ENCODE measurements at places on chromosomes 7 and 10.

GRCh38 chr10:52436664-52437063 lies 122.6 kb downstream of the DKK1 start:
- no peak for DNase-seq

DNA sequence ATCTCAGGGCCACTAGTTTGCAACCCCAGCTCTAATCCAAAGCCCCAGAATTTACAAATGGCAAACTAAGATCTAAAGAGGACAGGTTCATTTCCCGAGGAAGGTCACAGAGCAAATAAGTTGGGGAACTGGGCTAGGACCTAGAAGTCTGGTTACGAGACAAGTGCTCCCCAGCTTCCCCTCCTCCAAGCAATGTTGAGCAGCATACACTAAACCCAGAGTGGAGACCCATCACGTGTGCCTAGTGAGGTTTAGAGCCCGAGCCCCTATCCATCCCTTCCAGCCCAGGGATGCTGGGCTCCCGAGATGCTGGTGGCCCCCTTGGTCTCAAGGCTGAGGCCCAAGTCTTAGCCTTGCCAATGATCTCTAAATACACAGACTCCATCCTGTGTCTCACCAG lies 209.5 kb upstream of the ZMIZ1 start:
- no peak for DNase-seq

- no peak for DNase-seq
These were observed 273.8 kb downstream of the AUTS2 start for GRCh38 chr7:69871886-69872569.

- DNase-seq, result no peak
These were observed 996 bp upstream of the C10orf90 start for GRCh38 chr10:126671402-126671975.

- peak; percentile 71 for DNase-seq
These were observed 176.0 kb upstream of the MYO3A start for GRCh38 chr10:25758041-25758457.

GRCh38 chr7:39183796-39184195 lies 206.1 kb downstream of the POU6F2 start:
- no peak for DNase-seq

DNA sequence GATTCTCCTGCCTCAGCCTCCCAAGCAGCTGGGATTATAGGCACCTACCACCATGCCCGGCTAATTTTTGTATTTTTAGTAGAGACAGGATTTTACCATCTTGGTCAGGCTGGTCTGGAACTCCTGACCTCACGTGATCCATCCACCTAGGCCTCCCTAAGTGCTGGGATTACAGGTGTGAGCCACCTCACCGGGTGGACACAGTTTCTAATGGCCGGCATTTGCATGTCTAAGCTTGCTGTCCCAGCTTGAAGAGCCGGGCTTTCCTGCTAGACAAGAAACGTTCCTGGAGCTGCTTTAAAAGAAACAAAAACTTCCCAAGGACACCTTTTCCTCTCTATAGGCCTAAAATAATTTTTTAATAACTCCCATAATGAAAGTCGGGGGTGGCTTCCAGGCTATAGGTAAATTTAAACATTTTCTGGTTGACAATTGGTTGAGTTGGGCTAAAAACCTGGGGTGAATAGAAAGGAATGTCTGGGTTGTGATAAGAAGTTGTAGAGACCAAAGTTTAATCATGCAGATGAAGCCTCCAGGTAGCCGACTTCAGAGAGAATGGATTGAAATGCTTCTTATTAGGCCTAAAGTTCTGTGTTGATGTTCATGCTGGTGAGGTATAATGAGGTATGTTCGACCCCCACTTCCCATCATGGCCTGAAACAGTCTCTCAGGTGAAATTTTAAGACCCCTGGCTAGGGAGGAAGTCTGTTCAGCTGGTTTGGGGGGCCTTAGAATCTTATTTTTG lies 8.8 kb downstream of the ACADSB start:
- DNase-seq, result no peak

DNA sequence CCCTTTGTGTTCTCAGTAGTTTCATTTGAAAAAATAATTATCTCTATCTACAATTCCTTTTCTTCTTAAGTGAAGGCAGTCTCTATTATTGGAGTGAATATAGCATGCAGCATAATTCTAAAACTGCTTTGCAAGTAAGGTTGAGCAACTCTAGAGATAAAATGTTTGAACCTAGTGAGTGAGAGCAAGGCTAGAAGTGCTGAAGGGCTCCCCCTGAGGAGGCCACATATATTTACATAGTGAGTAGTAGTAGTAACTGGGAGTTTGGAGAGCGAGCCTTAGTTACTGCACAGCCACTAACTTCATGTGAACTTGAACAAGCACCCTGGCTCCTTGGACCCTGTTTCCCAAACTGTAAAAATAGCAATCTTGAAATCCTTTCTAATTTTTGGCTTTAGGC lies 141.5 kb upstream of the DKK1 start:
- DNase-seq, result no peak

- no peak for DNase-seq
These were observed 352.6 kb upstream of the GALNT17 start for GRCh38 chr7:70779321-70779720.

GRCh38 chr7:154857728-154858681 lies 144.9 kb downstream of the PAXIP1 start:
- no peak for DNase-seq

DNA sequence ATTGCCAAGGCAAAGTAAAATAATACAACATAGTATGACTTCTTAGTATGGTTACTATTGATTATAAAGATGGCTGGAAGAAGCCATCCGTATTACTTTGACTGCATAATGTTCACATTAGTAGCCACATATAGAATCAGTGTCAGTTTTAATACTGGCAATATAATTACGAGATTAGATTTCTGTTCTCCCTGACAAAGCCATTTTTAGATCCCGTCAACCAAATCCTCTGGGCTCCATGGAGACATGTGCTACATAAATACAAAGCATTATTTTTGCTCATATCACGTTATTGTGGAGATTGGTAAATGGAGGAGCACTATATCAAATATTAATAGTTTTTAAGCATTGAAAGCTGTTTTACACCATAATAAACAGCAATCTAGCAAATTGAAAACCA lies 124.0 kb downstream of the MAGI2 start:
- no peak for DNase-seq

DNA sequence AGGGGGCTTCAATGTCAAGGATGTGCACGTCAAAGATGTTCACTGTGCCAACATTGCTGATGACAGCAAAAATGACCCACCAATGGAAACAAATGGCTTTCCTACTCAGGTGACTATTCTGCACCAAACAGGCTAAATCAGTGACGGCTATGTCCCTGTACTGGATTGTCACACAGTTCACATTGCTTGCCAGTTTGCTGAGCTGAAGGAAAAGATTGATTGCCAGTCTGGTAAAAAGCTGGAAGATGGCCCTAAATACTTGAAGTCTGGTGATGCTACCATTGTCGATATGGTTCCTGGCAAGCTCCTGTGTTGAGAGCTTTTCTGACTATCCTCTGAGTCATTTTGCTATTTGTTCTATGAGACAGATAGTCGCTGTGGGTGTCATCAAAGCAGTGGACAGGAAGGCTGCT lies 202.2 kb upstream of the ETV1 start:
- DNase-seq, result no peak

DNA sequence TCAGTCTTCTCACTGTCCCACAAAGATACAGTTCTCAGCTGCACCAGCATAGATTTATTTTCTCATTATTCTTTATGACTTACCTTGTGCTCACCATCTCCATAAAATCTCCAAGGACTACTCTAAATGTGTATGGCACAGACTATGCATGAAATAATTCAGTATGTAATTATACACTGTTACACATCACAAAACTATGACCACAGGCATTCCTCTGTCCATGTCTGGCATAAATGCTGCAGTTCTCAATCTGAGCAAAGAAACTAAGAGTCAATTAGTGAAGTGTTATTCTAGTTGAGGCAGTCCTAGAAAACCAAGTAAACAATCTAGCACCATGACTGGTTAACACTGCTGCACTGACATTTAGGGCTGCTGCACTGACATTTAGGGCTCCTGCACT lies 2.7 kb downstream of the CYCS start:
- no peak for DNase-seq

DNA sequence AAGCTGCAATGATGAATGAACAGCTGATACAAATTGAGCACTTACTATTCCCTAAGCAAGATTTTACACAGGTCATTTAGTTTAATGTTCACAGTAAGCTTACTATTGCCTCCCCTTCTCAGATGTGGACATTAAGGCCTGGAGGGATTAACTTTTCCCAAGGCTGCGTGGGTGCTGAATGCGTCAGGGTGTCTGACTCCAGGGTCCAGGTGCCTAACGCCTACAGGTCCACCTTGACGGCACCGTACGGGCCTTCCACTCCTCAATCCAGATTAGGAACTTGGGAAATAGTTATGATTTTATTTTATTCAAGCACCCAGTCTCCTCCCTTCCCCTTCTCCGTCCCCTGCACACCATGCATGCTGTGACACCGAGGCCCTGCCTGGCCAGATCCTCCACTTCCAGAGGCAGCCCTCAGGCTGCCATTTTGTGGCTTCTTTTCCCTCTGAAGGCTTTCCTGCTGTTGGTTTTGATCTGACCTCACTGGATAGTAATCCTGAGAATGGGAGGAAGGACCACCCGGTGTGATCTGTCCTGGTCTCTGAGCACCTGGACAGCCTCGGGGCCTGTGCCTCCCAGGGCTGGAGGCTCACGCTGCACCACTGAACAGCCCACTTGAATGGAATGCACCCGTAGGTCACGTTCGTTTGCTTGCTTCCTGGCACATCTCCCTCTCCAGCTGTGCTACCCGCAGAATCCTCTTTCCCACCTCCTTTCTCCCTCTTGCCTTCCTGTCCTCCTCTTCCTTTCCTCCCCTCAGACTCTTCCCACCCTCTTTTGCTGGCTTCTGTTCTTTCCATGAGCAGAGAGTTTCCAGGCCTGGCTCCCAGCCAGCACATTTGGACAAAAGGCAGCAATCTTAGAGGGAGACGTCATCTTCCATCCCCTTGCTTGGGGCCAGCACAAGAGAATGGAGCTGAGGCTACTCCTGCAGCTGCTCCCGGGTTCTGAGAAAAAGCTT lies 14.4 kb downstream of the DENND2A start:
- peak; percentile 46 for DNase-seq

DNA sequence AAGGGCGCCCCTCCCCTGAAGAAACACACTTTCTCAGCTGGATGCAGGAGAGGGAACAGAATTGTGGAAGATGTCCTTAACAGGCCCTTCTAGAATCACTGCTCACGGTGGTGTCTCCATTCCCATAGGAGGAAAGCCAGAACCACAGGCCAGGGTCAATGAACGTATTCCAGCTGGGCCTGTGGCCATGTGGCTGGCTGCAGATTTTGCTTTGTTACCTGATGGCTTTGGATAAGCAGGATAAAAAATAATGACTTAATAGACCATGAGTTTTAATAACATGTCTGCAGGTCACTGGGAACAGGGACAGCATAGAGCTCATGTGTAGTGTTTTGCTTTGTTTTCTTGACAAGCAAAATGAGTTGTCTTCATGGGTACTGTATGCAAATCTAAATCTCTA lies 210.3 kb downstream of the TRIL start:
- no peak for DNase-seq

GRCh38 chr7:132569884-132570614 lies 6.2 kb downstream of the PLXNA4 start:
- no peak for DNase-seq

GRCh38 chr7:129908181-129908580 lies 44.6 kb downstream of the UBE2H start:
- DNase-seq, result no peak

DNA sequence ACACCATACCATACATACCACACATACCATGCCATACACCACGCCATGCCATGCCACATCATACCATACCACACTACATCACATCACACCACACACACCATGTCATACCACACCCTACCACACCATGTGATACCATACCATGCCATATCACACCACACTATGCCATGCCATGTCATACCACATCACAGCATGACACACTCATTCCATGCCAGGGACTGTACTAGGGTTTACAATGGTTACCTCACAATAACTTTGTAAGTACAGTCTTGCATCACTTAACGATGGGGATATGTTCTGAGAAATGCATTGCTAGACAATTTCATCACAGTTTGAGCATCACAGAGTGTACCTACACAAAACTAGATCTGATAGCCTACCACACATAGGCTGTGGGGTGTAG lies 14.5 kb downstream of the PYROXD2 start:
- no peak for DNase-seq

DNA sequence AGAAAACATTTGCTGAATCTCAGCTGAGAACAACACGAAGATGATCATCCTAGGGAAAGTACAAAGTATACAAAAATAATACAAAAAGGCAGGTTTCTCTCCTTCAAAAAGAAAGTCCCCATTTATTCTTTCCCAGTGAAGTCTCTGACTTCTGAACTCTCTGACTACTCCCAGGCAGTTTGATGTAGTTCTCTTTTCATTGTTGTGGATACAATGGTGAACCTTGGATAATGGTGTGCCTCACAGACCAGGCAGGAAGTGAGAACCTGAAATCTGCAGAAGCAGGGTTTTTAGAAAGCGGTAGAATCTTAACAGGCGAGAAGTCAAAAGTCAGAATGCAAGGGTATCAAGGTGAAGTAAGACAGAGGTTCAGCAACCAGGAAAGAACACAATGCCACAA lies 150.8 kb upstream of the NRP1 start:
- DNase-seq, result no peak

DNA sequence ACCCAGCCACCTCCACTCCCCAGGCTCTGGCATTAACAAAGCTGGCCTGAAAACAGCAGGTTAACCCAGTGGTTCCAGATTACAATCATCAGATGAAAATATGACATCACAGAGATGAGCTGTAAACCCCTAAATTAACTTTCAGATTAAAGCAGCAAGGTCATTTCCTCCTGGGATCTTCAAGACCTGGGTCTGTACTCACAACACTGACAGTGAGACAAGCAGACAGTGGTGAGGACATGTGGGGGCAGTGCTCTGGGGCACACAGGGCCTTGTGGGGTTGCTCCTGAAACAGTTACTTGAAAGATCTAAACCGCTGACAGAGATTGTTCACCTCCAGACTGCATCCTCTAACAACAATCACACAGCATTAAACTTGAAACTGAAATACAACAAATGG lies 134.1 kb downstream of the ZNF438 start:
- no peak for DNase-seq

DNA sequence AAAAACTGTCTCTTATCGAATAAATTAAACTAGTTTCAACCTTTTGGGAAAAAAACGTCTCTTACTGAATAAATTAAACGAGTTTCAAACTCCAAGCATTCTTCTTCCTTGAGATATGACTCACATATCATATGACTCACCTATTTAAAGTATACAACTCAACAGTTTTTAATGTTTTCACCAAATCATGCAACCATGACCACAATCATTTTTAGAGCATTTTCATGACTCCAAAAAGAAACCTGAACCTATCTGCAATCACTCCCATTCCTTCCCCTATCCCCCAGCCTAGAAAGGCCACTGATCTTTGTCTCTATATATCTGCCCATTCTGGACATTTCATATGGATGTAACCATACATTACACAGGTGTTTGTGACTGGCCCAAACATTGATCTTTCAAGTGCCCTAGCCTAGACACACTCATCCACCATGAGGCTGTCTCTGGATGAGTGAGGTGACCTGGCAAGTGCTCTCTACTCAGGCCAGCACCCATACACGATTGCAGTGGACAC lies 115.3 kb downstream of the PIP4K2A start:
- no peak for DNase-seq

GRCh38 chr10:88459530-88459929 lies 123.6 kb downstream of the RNLS start:
- no peak for DNase-seq

- DNase-seq, result no peak
These were observed 54.2 kb downstream of the PNLIPRP2 start for GRCh38 chr10:116674901-116675423.
